Activated effector memory CD4-positive, alpha-beta T cell treated with Interleukin-2 at 50 U/mL for 16 hours (primary cell): ENCODE measurements at places on chromosomes 2 and 18.

DNA sequence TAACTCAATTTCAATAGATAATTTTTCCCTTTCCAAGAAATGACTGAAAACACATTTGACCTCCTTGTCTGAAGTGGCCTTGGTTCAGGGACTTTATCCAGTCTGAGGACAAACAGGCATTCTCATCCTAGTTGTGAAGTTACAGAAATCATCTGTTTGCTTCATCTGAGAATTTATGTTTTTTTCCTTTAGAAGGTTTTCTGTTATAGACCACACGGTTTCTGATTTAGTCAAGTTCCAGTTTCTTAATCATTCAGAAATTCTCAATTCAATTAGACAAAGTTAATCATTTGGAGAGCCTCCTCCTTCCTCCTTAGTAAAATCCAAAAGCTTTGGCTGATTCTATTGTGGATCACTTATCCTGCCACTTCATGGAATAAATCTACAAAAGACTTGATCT lies 60.9 kb downstream of the ICOS start:
- no peak for DNase-seq

DNA sequence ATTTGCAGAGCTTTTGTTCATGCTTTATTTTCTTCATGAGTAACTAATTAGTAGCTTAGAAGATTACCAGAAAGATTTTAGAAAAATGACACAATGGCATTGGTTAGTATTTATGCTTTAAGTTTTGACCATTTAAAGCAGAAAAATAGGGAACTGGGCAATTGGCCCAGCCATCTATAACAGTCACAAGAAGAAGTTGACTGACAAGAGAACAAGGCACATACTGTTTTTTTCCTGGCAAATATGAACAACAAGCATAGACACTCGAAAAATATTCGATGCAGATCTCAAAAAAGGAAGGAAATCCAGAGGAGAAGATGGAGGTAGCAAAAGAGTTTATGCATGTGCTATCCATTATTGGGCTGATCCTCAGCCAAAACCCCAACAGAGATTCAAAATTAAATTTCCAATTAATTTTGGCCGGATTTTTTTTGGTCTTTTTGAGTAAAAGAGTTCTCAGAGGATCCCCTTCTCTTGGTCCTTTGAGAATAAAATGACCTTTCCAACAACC lies 200.8 kb upstream of the SLC35G4 start:
- DNase-seq = no peak

DNA sequence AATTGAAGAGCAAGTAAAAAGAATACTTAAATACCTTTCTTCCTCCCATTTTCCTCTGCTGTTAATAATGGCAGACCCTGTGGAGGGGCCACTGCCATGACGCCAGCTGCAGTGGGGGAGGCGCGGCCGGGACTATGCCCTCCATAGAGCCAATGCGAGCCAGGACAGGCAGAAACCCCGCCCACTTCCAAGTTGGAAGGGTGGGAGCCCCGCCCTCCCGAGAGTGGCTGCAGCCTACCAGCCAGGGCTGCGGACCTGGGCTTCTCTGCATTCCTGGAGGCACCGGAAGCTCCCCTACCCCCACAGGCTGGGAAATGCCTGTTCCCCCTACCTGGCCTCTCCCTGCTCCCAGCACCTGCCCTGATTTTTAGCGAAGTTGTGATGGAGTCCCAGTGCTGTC lies 439.4 kb upstream of the CDH19 start:
- DNase-seq = no peak

DNA sequence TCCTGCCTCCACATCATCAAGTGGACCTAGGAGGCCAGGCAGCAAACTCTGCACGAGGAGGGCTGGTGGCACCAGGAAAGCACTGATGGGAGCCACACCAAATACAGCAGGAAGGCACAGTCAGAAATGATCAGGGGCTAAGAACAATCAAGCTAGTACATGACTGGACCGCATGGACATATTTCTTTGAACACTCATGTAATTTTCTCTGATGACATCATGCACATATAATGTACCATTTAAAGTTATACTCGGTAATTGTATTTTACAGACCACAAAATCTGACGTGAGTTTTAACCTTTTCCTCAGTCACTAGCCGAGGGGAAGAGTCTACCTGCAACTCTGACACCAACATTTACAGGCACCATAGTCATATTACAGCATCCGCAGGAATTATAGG lies 76.7 kb downstream of the XDH start:
- no peak for DNase-seq

DNA sequence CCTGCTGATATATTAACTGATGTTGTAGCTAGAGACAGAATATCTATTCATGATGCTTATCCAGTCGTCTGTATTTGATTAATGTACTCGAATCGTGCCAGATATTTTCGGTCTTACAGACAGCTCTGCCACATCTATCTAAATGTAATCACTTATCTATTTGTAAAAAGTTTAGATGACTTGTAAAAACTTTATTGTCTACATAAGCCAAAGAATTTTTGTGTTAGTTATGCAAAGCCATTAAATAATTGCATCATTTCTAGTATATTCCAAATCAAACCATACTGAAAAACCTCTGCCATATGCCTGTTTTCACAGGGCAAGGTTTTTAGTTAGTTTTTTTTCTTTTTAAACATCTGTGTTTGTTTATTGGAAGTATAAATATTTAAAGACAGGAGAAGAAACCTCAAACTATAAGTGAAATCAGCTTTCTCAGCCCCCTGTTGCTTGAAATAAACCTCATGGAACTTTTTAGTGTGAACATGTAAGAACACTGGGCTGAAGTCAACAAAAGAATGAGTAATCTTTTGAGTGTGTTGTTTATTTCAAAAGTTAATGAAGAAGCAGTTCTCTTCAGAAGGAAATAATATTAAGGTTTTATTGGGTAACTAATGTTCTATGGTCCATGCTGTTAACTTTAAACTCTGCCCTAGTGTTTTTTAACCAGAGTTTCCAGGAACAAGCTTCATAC lies 657.6 kb upstream of the SYT4 start:
- DNase-seq = no peak

- no peak for DNase-seq
Observed at GRCh38 chr2:207662203-207662602, 37.0 kb upstream of the METTL21A start.

GRCh38 chr2:62163106-62163831 lies 32.6 kb upstream of the B3GNT2 start:
- DNase-seq = no peak

GRCh38 chr2:144554492-144555210 lies 34.7 kb upstream of the ZEB2 start:
- DNase-seq = no peak

DNA sequence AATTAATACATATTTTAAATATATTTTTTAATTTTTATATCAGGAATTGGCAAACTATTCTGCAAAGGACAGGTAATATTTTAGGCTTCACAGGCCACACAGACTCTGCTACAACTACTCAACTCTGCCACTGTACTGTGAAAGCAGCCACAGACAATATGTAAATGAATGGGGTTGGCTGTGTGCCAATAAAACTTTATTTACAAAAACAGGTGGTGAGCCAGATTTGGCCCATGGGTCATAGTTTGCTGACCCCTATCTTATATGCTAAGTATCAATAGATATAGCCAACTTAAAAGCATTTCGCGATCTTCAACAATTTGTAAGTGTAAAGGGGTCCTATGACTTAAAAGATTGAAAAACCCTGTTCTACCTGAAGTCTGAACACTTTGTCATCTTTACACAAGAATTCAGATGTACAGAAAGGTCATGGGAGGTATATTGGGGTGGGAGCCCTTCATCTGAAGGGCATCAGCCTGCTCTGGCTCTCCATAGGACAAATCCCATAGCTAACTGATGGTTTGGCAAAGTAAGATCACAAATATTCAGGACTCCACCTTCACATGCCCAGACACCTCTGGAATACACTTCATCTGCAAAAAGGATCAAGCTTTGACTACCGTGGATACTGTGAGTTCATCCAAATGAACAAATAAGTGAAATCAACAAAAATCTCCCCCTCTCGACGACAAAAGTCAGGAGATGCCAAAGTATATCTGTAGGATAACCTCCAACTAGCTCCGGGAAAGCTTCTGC lies 65.9 kb downstream of the C1D start:
- no peak for DNase-seq

DNA sequence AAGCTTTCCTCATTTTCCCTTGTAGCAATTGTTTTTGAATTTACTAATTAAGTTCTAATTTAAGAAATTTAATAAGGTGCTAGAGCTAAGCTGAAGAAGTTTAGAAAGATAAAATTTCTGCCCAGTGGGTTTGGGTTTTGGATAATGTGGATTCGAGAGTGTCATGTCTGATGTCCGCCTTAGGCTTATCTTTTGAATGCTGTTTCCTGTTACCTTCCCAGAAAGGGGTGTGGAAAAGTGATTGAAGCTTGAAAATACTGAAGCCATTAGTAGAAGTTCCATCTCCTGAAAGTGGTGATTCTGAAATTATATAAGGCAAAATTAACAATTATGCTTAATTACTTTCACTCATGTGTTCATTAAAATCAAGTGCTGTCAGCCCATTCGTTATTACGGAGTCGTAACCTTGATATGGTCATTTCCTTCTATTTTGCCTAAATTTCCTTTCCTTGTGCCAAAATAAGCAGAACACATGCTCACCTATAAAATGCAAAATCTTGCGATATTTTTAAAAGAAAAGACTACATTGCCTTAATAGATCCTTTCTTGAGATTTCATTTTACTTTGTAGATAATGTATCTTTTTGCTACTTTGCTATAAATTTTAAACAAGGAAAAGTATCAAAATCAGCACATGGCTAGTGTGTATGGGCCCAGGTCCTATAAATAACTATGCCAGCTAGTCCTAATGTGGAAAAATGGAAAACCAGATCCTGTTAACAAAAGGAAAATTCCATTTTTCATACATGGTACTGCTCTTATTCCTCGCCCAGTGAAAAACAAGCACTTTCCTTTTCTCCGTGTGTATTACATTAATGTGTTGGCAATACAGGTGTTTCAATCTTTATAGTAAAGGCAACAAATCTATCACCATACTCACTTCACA lies 97.3 kb downstream of the ICOS start:
- DNase-seq = no peak

DNA sequence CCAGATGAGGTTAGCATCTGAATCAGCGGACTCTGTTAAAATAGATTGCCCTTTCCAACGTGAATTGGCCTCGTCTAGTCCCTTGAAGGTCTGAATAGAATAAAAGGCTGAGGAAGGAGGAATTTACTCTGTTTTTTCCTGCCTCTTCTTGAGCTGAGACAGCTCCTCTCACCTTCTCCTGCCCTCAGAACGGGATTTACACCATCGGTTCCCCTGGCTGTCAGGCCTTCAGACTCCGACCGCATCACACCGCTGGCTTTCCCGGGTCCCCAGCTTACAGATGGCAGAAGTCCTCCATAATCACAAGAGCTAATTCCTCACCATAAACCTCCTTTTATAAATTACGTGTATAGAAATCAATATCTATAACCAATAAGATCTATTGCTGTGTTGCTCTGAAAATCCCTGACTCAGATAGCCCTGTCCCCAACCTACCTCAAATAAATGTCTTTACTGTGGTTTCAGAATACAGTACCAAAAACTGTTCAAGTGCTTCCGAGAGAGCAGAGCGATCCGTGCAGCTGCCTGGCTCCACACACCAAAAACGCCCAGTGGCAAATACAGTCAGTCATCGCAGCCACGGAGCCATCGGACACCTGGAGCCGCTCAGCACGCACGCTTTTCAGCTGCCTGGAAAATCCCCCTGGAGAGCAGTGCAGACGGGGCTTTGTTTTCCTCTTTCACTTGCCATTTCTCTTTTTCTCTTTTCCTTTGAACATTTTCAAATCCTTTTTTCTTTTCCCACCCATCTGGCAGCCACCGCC lies 196.9 kb downstream of the NRP2 start:
- no peak for DNase-seq

- no peak for DNase-seq
Observed at GRCh38 chr2:155633060-155633839, 699.3 kb downstream of the NR4A2 start.

DNA sequence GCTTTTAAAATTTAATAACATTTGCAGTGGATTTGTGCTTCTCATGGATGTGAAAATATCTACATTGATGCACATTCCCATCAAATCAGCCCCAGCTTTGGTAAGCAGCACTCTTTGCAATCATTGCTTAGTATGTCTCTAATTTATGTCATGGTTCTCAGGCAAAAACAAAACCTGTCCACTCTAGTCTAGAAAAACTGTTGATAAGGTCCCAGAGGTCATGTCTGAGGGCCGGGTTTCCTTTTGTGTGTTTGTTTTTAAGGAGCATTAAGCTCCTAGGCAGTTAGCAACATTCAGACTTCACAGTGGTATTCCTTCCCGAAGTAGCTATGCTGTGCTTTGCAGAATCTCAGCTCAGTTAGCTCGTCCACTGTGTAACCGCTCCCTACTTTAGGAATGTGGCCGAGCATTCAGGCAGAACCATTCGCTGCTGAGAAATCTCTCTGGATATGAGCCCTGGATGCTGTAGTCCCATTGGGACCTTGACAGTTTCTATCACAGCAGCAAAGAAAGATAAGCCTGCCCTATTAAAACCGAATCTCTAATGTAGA lies 4.0 kb downstream of the DIPK1C start:
- no peak for DNase-seq

DNA sequence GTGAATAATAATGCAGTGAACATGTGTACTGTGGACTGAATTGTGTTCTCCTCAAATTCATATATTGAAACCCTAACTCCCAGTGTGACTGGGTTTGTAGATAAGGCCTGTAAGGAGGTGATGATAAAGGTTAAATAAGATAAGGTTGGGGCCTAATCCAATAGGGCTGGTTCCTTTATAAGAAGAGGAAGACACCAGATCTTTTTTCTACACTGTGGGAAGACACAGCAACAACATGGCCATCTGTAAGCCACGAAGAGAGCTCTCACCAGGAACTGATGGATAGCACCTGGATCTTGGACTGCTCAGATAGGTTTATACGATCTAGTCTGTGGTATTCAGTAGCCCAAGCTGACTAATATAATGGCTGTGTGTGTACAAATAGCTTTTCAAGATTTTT lies 66.8 kb downstream of the BMPR2 start:
- DNase-seq = no peak

DNA sequence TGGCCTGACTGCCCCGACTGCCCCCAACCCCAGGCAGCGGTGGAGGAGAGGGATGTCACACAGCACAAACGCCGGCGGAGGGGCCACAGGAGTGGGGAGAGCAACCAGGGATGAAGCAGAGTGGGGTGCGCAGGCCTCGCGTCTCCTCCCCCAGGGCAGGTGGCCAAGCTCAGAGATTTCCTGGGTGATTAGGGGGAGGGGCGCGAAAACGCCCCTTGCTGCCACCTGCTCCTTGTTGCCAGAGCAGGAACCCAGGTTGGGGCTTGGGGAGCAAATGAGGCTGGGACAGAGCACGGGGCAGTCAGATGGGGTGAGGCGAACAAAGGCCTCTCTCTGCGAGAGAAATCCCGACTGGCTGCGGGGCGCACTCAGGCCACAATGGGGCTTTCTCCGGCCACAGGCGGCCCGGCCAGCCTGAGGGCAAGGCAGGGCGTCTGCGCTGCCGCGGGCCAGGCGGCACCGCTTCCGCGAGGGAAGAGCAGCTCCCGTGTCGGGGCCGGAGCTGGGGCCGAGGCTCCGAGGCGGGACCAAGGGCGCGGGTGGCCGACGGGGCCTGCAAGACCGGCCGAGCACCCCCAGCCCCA lies 11.5 kb downstream of the TEX44 start:
- no peak for DNase-seq
